MCF 10A (cell line): ENCODE measurements at places on chromosomes 5 and 9.

DNA sequence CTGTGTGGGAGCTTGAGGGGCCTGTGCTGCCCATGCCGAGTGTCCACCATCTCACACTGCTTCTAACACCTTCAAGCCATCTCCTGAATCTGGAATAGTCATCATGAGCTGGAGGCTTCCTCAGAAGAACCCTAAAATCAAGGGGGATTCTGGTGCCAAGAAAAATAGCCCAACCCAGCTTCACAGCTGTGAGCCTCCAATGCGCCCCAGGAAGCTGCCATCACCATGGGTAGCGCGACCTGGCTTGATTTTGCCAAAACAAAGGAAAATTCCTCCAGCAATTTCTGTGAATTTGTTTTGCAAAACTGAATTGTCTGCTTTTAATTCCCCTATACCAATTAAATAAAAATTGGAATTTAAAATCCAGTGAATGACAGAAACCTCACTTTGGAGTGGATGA lies 6.2 kb upstream of the TIFAB start:
- no peak for DNase-seq

DNA sequence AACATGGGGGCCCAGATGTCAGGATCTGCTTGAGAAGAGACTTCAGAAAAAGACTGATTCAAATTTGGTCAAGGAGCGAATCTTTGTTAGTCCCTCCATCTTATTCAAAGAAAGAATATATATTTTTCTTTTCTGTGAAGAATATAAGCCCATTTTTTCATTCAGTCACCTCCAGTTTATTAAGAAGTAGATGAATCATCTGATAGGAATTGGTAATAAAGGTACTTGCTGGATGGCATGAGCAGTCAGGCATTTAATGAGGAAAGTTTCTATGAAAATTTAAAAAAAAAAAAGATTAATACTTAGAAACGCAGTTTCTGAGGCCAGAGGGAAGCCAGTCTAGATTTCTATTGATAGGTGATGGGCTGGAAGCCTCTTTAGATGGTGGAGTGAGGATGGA lies 373.1 kb upstream of the SMC2 start:
- no peak for DNase-seq

GRCh38 chr9:91159664-91160121 lies 202.0 kb downstream of the AUH start:
- no peak for DNase-seq

DNA sequence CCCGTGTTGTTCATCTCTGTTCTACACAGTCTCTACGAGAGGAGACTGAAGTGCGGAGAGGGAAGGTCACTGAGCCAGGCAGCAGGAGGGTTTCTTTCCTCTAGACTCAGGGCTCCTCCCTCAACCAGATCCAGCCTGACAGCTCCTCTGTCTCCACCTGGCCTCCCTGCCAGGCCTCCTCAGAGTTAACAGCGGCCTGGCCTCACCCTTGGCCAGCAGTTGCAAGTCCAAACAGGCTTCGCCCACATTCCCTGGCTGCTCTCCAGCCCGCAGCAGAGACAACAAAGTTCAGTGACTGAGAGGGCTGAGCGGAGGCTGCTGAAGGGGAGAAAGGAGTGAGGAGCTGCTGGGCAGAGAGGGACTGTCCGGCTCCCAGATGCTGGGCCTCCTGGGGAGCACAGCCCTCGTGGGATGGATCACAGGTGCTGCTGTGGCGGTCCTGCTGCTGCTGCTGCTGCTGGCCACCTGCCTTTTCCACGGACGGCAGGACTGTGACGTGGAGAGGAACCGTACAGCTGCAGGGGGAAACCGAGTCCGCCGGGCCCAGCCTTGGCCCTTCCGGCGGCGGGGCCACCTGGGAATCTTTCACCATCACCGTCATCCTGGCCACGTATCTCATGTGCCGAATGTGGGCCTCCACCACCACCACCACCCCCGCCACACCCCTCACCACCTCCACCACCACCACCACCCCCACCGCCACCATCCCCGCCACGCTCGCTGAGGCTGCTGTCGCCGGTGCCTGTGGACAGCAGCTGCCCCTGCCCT lies at the start of gene HRCT1:
HRCT1 (plus strand) TSS at position 291 of the 768 bp plus-strand sequence; CDS start at position 377, 86 bp downstream.
- DNase-seq, result peak; percentile 99
